Activated naive CD8-positive, alpha-beta T cell treated with anti-CD3 and anti-CD28 coated beads, Interleukin-2, amount 50 U/mL, for 24 hours (primary cell): ENCODE measurements at places on chromosomes 1 and 21.
A peak's percentile ranks its signal among the peaks of the same experiment; 100 is the strongest.

DNA sequence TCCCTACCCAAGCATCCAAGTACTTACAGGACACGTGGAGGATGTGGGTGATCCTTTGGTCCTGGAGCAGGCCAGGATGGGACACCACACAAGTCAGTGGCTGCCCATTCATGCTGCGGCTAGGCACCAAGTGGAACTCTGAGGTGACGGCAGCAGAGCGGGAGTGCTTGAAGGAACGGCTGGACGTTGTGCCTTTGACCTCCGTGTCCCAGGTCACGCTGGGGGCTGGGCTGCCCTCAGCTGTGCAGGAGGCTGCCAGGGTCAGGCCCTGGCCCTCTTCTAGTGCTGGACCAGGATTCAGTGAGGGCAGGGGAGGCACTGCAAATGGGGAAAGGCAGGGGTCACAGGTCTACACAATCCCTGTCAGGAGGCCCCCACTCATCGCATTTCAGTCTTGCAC lies 7.7 kb upstream of the ARHGAP30 start:
- no peak for DNase-seq

DNA sequence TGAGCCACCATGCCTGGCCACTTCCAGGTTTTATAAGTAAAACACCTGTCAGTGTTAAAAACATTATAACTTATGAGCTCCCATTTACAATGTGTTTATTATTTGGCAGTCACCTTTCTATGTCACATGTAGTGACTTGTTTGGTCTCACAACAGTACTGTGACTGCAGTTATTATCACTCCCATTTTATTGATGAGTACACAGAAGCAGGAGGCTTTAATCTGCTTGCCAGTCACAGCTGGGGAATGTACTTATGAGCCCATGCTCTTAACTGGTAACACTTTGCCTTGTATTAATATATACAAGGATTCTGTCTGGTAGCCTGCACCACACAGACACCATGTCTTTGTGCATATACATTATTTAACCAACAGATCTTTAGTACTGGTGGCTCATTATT lies 31.1 kb upstream of the BACH1 start:
- no peak for DNase-seq

DNA sequence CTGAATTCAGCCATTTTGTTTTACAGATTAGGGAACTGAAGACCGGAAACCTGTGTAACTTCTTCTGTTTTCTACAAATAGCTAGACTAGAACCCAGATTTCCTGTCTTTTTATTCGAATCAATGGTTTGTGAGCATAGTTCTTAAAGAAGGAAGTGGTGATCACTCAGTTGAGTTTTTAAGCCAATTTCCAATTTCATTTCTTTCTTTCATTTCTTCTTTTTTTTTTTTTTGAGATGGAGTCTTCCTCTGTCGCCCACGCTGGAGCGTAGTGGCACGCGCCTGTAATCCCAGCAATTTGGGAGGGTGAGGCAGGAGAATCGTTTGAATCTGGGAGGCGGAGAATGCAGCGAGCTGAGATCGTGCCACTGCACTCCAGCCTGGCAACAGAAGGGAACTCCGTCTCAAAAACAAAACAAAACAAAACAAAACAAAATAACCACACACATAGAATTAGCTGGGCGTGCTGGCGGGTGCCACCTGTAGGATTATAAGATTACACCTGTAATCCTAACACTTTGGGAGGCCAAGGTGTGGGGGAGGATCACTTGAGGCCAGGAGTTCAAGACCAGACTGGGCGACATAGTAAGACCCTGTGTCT lies 3.0 kb upstream of the MDM4 start:
- no peak for DNase-seq

DNA sequence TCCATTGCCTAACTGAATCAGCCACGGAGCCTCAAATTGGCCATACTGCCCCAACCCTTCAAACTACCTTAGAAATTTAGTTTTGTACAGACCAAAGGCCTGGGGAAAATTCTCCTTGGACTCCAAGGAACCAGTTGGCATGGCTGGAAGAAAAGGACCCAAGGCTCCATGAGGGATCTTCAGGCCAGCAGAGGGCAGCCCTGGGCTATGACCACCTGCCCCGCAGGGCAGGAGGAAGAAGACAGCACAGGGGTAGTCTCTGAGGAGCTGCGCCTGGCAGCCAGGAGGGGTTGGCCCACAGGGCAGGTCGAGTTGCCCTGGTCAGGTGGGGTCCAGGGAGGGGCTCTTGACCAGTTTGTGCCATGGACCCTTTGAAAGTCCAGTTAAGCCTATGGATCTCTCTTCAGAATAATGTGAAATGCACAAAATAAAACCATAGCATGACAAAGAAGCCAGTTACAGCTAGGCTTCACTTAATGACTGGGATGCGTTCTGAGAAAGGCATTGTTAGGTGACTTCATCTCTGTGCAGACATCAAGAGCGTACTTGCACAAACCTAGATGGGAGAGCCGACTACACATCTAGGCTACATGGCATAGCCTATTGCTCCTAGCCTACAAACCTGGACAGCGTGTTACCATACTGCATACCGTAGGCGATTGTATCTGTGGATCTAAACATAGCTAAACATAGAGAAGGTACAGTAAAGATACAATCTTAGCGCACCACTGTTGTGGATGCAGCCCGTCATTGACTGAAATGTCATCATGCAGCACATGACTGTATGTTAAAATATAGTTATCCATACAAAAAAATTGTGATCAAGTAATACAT lies 26.1 kb downstream of the CACNA1S start:
- peak; percentile 56 for DNase-seq

GRCh38 chr21:42461881-42462877 lies 33.8 kb downstream of the RSPH1 start:
- no peak for DNase-seq

- DNase-seq, result no peak
Observed at GRCh38 chr1:36782785-36783184, 251.5 kb downstream of the GRIK3 start.

DNA sequence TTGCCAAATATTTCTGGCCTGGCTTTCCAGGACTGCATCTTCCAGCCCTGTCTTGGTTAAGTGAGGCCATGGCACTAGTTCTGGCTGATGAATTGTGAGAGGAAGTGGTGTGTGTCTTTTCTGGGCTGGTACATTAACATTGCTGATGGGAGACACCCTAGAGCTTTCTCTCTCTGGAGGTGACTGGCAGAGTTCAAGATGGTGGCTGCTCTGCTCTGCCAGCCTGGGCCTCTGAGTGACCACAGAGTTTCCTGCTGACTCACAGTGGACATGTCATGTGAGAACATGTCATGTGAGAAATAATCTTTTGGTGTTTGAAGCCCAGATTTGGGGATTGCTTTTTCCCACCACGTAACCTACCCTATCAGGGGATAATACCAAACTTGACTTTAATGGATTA lies 218.0 kb upstream of the KIAA0040 start:
- DNase-seq, result no peak

GRCh38 chr1:89780721-89781120 lies 40.1 kb upstream of the LRRC8D start:
- DNase-seq, result peak; percentile 34

- no peak for DNase-seq
Observed at GRCh38 chr1:78079580-78079979, 33.8 kb downstream of the GIPC2 start.

- no peak for DNase-seq
Observed at GRCh38 chr1:240743705-240744104, 131.8 kb upstream of the GREM2 start.

- DNase-seq, result no peak
Observed at GRCh38 chr1:185973645-185974044, 239.5 kb downstream of the HMCN1 start.

DNA sequence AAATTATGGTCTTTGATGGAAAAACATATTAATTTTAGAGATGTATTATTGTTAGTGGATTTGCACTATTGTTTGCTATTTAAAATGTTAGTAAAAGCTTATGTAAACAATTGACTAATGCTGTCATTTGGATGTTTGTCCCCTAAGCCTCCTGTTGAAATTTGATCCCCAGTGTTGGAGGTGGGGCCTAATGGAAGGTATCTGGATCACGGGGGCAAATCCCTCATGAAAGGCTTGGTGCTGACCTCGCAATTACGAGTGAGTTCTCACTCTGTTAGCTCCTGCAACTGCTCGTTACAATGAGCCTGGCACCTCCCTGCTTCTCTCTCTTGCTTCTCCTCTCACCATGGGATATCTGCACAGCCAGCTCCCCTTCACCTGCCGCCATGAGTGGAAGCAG lies 14.3 kb downstream of the TMEM35B start:
- DNase-seq, result no peak

- no peak for DNase-seq
Observed at GRCh38 chr1:116769994-116770393, 15.8 kb downstream of the CD2 start.

- DNase-seq, result no peak
Observed at GRCh38 chr1:115757856-115758255, 10.7 kb downstream of the CASQ2 start.

DNA sequence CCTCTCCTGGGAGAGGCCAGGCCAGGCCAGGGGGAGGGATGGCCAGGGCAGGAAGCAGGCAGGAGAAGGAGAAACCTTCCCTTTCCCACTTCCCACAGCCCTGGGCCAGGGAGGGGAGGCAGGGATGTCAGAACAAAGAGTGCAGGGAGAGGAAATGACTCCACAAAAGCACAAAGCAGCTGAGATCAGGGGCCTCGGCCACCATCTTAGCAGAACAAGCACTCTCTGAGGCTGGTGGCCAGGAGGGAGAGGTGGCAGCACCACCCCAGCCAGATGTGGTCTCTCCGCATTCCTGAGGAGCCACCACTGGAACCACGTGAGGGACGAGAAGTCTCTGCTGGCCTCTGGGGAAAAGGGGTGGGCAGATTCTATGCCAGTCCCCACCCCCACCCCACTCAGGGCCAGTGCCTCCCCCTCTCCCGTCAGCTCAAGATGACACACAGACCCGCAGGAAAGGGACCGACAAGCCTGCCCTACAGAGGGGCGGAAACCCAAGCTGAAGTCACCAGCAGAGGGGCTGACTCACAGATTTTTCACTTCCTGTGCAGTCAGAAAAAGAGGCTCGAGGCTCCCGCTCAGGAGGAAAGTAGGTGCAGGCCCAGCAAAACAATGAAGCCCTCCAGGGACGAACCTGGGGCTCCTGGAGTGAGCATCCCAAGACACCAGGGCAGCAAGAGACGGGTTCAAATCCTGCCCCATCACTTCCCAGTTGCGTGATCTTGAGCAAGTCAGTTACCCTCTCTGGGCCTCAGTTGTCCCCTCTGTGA lies 24.1 kb upstream of the ALDH4A1 start:
- DNase-seq, result peak; percentile 85

DNA sequence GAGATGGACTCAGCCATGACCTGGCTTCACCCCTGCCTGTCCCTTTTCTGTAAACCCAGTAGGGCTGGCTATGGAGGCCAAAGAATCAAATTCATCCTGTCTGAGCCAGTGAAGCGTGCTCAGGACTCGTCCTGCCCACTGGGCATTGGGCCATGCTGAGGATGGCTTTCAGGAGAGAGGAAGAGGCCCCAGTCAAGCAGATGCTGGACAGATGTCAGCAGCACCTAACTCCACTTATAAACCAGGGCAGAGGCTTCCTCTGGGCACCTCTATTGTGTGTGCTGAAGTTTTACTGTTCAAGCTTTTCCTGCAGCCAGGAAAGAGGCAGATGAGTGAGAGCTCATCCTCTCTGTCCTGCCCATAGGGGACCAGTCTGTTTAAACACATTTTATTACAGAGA lies 97.4 kb upstream of the GCLM start:
- no peak for DNase-seq

- DNase-seq, result no peak
Observed at GRCh38 chr1:43307458-43308158, 6.8 kb downstream of the TIE1 start.

DNA sequence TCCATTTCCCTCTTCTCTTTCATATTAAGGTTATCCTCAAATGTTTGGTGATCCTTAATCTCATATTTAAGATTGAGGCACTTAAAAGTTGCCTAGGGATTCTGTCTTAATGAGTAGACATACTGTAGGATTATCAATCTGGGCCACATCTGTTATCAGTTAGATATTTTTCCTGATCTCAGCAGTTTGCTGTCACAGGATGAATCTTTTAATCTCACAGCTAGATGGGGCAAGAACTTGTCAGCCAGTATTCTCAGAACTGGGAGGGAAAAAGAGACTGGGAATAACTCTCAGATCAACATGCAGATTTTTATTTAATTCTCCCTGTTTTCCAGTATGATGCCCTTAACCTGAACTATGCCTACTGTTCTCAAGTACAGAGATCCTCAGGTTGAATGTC lies 14.0 kb downstream of the ZNF644 start:
- DNase-seq, result no peak

DNA sequence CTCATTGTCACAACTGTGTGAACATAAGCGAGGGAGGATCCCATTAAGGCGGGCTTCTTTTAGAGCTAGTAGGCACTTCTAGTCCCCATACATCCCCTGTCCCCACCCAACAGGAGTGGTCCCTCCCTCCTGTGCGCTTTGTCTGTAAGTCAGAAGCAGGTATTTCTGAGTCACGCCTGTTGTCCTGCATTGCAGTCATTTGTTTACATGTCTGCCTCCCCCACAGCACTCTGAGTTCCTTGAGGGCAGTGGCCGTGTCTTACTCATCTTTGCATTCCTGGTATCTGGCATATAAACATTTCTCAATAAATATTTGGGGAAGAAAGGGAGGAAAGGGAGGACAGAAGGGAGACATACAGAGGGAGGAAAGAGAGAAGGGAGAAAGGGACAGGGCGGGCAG lies 40.3 kb downstream of the PLEKHA6 start:
- DNase-seq, result no peak

GRCh38 chr1:168835176-168835575 lies 106.2 kb upstream of the DPT start:
- DNase-seq, result no peak

DNA sequence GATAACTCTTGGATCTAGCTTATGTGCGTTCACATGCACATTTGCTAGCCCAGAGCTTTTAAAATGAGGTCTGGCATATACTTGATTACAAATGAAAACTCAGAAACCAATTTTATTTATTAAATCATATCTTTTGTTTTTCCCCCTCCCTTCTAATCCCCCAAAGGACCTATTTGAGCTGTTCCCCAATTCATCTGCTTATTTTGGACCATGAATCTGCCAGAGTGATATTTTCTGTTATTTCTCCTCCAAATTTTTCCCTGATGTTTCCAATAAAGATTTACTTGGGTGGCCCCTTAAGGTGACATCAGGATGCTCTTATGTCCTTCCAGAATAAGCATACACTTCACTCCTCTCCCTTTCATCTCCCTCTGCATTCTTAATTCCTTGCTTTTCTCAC lies 123.4 kb downstream of the SYT2 start:
- DNase-seq, result no peak

GRCh38 chr1:206839006-206839560 lies 26.3 kb upstream of the IL20 start:
- DNase-seq, result no peak

DNA sequence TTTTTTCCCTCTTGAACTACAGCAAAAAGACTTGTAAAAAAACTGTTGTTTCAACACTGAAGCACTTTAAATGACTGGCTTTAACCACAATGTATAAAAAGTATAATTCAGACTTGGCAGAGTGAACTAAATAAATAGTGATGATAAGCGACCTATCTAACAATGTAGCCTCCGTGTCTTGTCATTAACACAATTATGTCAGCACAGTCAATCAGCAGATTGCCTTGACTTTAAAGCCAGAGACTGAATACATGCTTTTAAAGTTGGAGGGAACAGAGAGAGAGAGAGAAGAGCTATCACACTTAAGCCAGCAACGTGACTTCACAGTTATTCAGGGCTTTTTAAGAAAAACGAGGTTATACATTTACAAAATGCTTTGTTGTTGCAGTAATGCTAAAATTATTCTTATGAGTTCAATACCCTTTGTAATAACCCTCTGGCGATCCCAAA lies 378.1 kb downstream of the LMO4 start:
- no peak for DNase-seq

GRCh38 chr1:13763222-13763621 lies 63.2 kb downstream of the PRDM2 start:
- DNase-seq, result no peak

- DNase-seq, result no peak
Observed at GRCh38 chr1:214895011-214895600, 187.4 kb upstream of the KCNK2 start.

GRCh38 chr1:203439131-203439730 lies 36.4 kb upstream of the PRELP start:
- no peak for DNase-seq
